ENCODE measurements at places on chromosomes 11 and 22.

DNA sequence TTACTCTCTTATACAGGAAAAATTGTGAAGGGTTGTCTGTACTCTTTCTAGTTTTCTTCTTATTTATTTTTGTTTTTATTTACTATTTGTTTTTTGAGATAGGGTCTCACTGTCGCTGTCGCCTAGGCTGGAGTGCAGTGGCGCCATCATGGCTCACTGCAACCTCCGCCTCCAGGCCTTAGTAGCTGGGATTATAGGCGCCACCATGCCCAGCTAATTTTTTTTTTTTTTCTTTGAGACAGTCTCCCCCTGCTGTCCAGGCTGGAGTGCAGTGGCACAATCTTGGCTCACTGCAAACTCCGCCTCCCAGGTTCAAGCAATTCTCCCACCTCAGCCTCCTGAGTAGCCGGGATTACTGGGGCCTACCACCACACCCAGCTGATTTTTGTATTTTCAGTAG, 18.4 kb downstream of the CUL5 start:
- DNase-seq = no peak

DNA sequence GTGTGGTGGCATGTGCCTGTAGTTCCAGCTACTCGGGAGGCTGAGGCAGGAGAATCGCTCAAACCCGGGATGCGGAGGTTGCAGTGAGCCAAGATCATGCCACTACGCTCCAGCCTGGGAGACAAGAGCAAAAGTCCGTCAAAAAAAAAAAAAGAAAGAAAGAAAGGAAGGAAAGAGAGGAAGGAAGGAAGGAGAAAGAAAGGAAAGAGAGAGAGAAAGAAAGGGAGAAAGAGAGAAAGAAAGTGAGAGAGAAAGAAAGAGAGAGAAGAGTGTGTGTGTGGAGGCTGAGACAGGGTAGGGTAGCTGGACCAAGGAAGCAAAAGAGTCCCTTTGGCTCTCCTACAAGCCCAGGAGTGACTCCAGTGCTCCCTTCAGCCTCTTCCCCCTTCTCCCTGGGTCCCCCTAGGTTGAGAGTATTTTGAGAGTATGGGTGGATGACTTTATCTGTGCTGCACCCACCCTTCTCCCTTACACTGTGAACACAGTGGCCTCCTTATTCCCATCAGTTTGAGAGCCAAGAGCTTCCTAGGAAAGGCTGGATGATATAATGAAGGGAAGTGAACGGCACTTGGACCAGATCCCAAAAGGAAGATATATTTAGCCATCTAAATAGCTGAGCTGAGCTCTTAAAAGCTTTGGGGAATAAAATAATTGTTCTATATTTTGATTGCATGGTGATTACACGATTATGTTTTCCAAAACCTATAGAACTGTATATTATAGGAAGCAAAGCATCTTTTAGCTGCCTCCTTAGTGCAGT, 9.5 kb upstream of the DENND5A start:
- DNase-seq = no peak

DNA sequence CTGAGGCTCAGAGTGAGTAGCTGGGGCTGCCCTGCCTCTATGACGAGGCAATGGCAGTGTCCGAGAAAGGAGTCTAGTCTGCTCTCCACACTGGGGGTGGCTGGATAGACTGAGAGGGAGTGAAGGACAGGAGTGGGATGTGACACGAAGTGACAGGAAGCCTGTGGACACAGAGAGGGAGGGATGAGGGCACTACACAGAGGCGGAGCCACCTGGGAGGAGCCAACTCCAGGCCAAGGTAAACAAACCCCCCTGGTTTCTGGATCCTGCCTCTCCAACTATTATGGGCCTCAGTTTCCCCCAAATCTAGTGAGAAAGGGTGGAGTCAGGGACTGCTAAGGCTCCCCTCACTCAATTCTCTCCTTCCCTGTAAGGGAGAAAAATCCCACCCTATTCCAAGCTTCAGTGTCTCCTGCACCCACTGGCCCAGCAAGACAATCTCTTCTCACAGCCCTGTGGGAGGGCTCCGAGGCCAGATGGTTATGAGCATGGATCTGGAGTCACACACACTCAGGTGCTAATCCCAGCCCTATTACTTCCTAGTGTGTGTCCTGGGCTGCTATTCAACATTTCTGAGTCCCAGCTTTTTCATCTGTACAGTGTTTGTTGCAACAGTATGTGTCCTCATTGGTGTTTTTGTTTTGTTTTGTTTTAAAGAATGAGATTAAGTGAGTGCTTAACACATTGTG, 24.9 kb downstream of the ASPHD2 start:
- no peak for DNase-seq

DNA sequence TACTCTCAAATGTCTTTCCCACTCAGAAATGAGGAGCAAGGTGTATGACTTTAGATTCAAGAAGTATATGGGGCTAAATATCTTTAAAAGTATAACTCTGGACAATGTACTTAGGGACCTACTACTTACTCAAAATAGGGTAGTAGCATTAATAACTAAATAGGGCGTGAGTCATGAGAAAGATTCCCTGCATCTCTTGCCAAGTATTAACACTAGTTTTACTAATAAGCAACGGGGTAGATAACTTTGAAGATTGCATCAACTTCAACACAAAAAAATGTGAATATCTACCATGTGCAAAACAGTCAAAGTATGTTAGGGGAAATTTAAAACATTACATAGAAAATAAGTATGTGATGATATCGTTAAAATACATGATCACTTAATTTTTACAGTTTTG, 99.6 kb downstream of the PGR start:
- DNase-seq = no peak

- no peak for DNase-seq
Measured at GRCh38 chr11:20005747-20006146, 154.5 kb downstream of the DBX1 start.

GRCh38 chr22:20533095-20533878, 25.9 kb downstream of the MED15 start:
- no peak for DNase-seq

GRCh38 chr11:75481922-75482606, 43.7 kb downstream of the GDPD5 start:
- no peak for DNase-seq

GRCh38 chr22:41417622-41418390, 28.8 kb downstream of the TOB2 start:
- DNase-seq = no peak

GRCh38 chr22:28647216-28647615, 32.4 kb downstream of the TTC28 start:
- DNase-seq = no peak

DNA sequence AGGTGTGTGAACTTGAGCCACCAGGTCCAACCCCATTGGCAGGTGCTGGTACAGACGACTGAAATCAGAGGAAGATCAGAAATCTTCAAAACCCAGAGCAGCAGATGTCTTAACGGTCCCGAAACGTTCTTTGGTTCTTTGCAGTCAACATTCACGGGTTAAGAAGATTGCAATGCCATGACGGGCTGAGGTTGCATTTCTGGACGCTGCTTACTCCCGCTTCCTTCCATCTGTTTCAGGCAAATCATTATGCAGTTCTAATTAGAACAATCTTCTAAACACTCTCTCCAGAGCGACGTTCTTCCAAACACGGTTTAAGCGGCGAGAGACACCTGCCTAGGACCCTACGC, 492 bp upstream of the LUZP2 start:
- no peak for DNase-seq

- DNase-seq = no peak
Measured at GRCh38 chr11:132298357-132298756, 927.9 kb downstream of the NTM start.

DNA sequence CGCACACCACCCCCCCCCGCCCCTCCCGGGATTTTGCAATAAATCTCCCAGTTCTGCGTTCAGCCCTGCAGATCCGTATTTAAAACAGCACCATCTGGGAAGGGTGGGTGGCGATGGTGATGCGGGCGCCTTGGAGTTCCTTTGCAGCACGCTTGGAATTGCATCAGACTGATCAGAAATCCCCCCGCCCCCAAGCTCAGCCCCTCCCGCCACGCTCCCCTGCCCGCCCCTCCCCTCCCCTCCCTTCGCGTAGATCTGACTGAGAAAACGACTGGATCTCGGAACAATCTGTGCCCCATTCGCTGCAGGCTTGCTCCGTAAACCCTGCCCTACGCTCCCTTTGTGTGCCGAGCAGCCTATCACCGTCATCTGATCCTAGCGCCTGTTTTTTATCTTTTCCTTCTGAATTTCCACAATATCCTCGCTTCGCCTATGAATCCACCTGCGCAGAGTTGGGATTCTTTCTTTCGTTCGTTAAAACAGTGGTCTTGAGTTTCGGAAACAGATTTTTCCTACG, 18.1 kb upstream of the BDNF start:
- no peak for DNase-seq

DNA sequence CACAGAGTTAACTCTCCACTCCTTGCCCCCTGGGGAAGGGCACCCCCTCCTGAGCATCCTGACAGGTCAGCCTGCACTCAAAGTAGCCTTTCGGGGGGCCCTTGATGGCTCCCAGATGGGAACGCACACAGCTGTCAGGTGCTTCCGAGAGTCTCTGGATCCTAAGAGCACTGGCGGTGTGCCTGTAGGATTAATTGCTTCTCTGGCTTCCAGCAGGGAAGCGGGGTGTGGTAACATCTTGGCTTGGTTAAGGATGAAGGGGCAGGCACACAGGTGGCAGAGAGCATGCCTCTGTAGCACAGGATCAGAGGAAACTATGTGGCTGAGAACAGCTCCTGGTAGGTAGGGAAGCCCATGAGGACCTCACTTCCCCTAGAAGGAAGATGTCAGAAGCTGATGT, 199.8 kb downstream of the MIAT start:
- DNase-seq = no peak

DNA sequence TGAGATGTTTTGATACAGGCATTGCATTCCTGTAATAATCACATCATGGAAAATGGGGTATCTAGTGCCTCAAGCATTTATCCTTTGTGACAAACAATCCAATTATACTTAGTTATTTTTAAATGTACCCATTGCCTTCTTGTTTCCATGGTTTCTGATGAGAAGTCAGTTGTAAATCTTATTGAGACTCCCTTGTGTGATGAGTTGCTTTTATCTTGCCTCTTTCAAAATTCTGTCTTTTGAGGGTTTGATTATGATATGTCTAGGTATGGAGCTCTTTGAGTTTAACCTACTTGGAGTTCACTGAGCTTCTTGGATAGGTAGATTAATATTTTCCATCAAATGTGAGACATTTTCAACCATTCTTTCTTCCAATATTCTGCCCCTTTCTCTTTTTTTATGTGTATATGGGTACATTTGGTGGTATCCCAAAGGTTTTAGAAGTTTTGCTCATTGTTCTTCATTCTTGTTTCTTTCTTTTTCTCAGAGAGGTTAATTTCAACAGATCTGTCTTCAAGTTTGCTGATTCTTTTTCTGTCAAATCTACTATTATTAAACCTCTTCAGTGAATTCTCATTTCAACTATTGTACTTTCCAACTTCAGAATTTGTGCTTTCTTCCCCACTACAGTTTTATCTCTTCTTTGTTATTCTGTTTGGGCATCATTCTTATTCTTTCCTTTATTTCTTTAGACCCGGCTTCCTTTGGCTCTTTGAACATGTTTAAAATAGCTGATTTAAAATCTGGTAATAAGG, 13.7 kb downstream of the NAGA start:
- DNase-seq = no peak

DNA sequence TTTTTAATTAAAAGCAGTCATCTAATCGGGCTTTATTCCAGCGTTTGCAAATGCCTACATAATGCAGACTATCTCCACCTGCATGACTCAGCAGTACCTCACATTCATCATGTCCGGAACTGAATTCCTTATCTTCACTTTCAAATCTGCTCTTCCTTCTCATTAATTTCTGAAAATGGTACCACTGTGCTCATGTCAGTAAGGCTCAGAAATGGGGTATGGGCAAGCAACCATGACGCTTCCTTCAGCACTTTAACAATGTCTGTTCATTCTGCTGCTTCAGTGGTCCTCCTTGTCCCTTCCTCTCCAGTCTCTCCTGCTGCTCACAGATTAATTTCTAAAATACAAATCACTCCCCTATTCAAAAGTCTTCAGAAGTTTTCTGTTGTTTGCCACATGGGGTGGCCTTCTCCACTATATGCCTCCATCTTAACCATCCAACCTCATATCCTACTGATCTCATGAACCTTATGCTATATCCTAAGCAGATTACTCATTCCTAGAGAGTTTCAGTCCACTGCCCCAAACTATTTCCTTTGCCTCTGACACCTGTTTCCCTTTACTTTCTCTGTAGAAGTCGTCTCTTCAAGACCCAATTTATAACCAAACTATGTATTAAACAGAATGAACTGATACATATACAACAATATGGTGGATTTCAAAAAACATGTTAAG, 7.0 kb downstream of the GTF2H1 start:
- DNase-seq = no peak

DNA sequence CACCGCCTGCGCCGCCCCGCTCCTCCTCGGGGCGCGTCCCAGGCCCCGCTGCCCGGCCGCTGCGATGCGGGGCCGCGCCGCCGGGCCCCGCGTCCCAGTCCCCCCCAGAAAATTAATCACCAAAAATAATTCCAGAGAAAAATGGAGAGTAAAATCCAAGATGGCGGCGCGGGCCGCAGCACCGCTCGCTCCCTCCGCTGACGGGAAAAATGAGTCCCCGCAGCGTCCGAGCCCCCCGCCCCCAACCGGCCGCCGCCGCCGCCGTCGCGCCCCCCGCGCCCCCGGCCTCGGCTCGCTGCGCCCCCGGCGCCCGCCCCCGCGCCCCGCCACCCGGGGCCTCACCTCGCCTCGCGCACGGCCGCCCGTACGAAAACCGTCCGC, at the start of gene KMT5B:
Gene KMT5B (minus strand): TSS at position 162 of the 381 bp plus-strand sequence. CDS start 23,220 bp downstream, outside the sequence.
- DNase-seq = no peak

DNA sequence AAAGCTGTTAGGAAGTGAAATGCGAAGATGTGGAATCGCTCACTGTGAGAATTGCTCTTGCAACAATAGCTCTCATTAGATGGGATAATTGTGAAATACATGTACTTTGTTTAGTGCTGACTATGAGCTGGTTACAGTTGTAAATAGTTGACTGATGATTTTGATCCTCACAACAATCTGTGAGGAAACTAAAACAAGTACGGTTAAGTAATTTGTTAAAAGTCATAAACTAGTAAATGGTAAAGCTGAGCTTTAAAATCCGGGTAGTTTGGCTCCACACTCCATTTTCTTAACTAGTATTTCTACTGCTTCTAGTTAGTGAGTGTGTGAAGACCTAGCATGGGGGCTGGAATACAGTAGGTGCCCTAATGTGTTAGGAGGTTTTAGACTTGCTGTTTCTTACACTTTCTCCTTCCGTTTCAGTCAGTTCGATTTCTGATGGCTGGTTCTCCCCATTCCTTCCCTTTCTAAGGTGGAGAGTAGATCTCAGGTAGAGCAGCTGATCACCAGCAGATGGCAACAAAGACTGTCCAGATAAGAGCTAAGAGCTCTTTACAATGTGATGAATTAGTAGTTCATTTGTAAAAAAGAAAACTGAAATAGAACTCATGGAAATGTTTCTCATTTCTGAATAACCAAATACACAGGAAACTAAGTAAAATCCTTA, 16.3 kb upstream of the CYP2R1 start:
- no peak for DNase-seq

All from right renal cortex interstitium (tissue), 3 donors.